ENCODE measurements at places on chromosomes 3 and 15.

GRCh38 chr3:137687181-137687879 is 76.8 kb upstream of the SOX14 start:
- DNase-seq, result no peak

- DNase-seq, result peak; percentile 39
Measured at GRCh38 chr15:75723847-75724660, 11.4 kb upstream of the CSPG4 start.

GRCh38 chr3:4850928-4851265 is 128.3 kb upstream of the BHLHE40 start:
- no peak for DNase-seq

GRCh38 chr3:195865752-195866151 is 42.6 kb downstream of the TNK2 start:
- no peak for DNase-seq

GRCh38 chr3:172982736-172983364 is 158.2 kb downstream of the SPATA16 start:
- no peak for DNase-seq

GRCh38 chr3:175246766-175247165 is 387.6 kb downstream of the NAALADL2 start:
- no peak for DNase-seq

- DNase-seq, result no peak
Measured at GRCh38 chr3:72190050-72190449, 405.1 kb upstream of the PROK2 start.

- DNase-seq, result no peak
Measured at GRCh38 chr15:40313531-40314398, 6.0 kb upstream of the PLCB2 start.
